ENCODE measurements at places on chromosomes 6 and 20.

DNA sequence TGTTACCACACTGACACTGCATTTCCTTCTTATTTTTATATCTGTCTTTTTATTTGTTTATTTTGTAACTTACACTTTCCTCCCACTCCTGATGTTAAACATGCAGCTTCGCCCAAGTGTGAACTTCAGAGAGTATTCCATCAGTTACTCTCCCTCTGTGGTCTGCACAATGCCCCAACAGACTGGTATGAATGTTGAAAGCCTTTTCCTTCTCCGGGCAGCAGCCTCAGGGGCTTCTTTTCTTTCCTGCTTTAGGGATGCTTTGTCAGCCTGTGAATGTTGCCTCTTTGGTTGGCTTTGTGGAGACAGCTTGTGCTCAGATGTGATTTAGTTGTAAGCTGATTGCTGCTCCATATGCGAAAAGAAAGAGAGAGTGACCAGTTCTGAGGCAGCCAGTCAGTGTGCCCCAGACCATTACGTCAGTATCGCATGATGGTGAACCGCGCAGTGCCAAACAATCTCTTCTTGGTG is 44.0 kb downstream of the SMPDL3A start:
- no peak for DNase-seq

GRCh38 chr20:46260480-46260879 is 47.8 kb downstream of the CDH22 start:
- DNase-seq = no peak

GRCh38 chr6:107656883-107657282 is 167.0 kb downstream of the SOBP start:
- DNase-seq = no peak

DNA sequence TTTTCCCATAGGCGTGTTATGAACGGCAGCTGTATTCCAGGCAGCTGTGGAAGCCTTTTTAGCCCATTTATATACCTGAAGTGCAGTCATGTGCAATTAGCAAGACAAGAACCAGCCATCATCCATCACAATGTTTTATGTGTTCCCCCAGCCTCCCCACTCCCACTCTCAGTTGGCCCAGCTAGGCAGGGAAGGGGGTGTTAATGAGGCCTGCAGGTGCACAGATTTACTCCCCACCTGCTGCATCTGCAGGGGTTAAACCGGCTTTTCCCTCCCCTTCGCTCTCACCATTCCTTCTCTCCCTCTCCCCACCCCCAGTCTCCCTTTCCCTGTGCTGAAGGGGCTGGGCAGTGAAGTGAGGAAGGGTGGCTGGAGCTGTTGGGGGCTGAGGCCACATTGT is 149.8 kb upstream of the AKAP12 start:
- DNase-seq = no peak

DNA sequence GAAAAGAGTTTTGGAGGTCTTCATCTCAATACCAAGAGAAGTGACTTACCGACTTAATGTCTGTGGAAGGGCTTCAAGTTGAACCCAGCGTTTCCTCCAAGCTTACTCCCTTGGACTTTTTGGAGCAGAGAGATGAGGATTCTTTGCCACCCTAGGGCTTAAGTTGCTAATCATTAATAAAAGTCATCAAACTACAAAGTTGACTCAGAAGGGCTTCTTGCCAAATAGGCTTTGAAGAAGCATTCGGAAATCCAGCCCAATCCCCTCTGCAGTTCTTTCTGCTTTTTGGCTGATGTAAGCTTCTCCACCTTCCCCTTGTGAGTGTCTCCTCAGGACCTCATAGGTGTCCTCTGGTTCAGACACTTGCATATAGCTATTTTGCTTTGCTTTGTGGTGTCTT is at the start of gene SLC17A3:
Gene SLC17A3 (minus strand): TSS at position 126 of the 400 bp plus-strand sequence. CDS start 5,856 bp downstream, outside the sequence.
- no peak for DNase-seq

- no peak for DNase-seq
Observed at GRCh38 chr20:62320581-62321354, 18.0 kb downstream of the ADRM1 start.

GRCh38 chr20:62517901-62518610 is 42.3 kb upstream of the GATA5 start:
- no peak for DNase-seq

DNA sequence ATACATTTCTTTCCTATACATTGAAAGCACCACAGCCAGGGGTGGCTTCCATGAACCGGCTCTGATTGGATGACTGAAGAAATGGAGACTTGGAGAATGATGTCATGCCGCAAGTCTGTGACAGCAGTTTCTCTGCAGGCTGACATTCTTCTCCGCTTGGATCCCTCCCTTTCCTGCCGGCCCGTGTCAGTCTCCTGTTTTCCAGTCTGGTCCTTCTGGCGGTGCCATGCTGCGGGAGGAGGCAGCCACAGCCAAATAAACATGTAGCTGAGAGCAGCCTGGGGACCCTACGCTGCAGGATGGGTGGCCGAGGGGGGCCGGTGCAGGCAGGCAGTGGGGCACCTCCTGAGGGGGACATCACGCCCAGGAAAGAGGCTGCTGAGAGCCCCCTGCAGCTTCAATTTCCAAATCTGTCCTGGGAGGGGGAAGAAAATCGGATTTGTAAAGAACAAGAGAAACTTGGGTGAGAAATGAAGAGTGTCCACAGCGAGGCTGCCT is 178.0 kb downstream of the TAF4 start:
- no peak for DNase-seq

- DNase-seq = no peak
Observed at GRCh38 chr6:130500693-130501092, 134.9 kb downstream of the TMEM200A start.

GRCh38 chr6:20916086-20916485 is 381.8 kb downstream of the CDKAL1 start:
- DNase-seq = no peak

- DNase-seq = no peak
Observed at GRCh38 chr6:32764048-32764447, 716 bp upstream of the HLA-DQB2 start.

- DNase-seq = no peak
Observed at GRCh38 chr6:34553750-34554149, 2.4 kb downstream of the SPDEF start.

DNA sequence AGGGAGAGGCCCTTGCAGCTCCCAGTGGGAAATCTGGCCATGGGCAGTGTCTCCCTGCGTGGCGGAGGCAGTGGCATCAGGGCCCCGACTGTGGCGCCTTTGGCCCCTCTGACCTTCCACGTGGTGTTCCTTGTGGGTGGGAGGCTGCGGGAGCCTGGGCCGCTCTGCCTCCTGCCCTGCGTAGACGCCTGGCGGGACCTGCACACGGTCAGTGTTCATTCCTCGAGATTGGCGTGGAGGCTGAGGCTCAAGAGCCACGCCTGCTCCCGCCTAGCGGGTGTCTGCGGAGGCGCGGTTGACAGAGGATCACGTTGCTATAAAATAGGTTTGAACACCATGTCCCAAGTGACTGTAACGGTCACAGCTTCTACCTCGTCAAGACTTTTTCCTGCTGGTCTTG is 14.0 kb downstream of the COL9A3 start:
- DNase-seq = no peak

DNA sequence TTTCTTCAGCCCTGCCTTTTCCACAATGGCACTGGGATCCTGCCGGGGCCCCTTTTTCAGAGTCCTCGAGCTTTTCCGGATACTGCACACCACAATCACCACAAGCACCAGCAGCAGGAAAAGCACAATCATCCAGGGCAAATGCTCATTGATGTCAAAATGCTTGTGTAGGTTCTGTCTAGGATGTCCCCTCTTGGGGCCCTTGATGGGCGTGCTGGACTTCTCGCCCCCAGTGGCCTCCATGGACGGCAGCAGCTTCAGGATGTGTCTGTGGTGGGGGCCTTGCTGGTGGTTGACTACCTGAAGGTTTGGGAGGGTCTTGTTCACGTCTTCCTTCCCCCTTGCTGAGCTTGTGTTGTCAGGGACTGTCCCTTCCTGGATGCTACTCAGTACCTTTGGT is 25.7 kb downstream of the TNFRSF21 start:
- no peak for DNase-seq

GRCh38 chr6:134875367-134875766 is 74.5 kb downstream of the ALDH8A1 start:
- DNase-seq = no peak

DNA sequence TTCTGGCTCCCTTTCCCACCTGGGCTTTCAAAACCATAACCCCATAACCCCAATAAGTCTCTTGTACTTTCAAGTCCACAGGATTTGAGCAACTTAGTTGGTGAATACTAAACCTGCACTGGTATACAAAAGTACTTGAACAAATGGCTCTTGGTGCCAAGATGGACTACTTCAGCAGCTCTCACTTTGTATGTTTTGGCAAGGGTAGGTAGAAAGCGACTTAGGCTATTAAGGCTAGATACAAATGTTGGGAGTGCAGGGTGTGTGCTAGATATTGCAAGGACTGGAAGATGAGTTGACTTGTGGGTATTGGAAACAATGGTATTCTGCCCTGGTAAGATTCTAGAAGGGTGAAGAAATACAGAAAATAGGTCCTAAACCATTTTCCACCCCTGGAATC is 182.6 kb upstream of the MOCS1 start:
- no peak for DNase-seq

- DNase-seq = no peak
Observed at GRCh38 chr20:53706466-53707370, 113.1 kb upstream of the ZNF217 start.

DNA sequence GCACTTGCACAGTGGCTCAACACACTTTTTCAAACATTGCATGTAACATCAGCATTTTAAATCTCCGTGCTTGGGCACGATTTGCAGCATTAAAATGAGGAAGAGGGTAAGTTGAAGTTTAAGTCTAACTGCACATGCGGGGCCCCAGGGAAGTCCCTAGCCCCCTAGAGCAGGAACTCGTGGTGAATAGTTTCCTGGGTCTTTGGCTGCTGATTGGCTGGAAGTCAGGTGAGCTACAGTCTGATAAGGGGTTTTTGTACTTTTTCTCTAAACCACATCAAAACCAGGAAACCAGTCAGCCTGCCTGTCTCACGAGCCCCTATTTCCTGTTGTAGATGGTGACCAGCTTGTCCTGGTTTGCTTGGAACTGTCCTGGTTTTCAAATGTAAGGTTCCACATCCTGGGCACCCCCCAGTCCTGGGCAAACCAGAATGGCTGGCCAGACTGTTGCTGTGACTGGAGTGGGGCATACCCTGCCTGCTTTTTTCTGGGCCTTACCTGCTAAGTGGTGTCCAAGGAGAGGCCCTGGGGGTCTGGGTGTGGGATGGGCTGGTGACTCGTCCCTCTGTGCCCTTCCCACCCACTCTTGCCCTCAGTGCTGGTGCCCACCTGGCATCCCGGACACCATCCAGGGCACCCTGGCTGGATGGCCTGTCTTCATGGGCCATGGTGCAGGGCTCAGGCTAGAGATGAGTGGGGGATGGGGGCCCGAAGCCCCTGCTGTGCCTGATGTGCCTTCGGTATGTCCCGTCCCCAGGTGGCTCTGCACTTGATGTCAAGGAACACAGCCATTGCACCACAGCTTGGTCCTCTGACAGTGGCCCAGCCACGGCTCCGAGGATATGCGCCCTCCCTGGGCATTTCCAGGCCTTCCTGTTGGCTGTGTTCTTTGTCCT is 31.8 kb downstream of the SUN5 start:
- DNase-seq = peak; percentile 67

DNA sequence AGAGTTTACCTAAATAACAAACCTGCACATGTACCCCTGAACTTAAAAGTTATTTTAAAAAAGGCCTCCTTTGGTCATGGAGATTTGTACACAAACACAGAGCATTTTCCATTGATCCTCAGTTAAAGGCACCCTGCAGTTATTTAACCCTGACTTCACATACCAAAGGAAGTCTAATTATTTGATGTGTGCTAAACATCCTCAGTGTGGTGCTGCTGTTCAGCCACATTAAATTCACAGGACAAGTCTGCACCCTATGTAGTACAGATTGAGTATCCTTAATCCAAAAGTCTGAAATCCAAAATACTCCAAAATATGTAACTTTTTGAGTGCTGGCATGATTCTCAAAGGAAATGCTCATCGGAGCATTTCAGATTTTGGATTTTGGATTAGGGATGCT is 21.4 kb downstream of the KCNQ5 start:
- DNase-seq = no peak

GRCh38 chr20:32449890-32450401 is 91.8 kb downstream of the ASXL1 start:
- no peak for DNase-seq

DNA sequence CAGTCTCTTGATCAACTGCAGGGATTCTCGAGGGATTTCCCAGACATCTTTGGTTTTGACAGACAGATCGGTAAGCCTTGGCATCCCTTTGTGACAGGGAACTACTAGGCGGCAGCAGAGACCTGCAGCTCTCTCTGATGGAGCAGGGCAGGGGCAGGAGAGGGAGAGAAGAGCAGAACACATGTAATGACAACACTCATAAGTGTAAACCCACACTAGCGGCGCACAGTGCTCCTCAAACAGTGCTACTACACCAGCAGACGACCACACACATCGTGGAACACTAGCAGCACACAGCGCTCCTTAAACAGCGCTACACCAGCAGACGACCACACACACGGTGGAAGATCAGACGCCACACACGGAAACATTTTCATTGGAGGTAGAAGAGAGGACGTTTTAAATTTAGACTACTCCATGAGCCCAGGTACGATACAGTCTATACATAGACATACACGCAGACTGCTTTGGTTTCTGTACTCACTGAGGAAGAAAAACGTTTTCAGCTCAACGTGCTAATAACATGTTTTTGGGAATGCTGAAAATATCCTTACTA is 94.5 kb upstream of the TRAF3IP2 start:
- DNase-seq = no peak

DNA sequence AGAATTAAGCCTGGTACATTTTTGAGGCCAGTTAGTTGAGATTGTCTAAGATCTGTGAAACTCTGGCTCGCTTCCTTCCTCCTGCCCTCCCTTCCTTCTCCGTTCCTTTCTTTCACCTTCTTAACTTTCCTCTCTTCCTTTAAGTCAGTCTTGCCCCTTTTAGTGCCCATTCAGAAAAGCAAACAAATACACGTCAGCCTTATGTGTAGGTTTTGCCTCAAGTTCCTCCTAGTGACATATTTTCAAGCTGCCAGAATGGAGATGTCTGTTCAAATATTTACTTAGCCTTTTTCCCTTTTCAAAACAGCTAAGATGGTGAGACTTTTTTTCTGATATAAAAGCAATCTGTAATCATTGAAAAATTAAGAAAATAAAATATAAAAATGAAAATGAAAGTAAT is 178.4 kb downstream of the FARS2 start:
- DNase-seq = no peak

- DNase-seq = no peak
Observed at GRCh38 chr6:131638013-131638412, 911 bp downstream of the ENPP3 start.

- DNase-seq = no peak
Observed at GRCh38 chr6:39210450-39210849, 18.8 kb downstream of the KCNK5 start.

GRCh38 chr20:15818651-15819071 is 754.6 kb downstream of the KIF16B start:
- no peak for DNase-seq

GRCh38 chr20:62523473-62524203 is 47.8 kb upstream of the GATA5 start:
- DNase-seq = peak; percentile 9
